Sciatic nerve (tissue), 2 donors: ENCODE measurements at places on chromosomes 13 and 19.

DNA sequence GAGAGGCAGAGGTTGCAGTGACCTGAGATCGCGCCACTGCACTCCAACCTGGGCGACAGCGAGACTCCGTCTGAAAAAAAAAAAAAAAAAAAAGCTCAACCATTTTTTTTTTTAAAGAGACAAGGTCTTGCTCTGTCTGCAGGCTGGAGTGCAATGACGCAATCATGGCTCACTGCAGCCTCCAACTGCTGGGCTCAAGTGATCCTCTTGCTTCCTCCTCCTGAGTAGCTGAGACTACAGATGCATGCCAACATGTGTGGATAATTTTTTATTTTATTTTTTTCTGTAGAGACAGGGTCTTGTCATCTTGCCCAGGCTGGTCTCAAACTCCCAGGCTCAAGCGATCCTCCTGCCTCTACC is 10.3 kb downstream of the EHD2 start:
- DNase-seq: no peak

DNA sequence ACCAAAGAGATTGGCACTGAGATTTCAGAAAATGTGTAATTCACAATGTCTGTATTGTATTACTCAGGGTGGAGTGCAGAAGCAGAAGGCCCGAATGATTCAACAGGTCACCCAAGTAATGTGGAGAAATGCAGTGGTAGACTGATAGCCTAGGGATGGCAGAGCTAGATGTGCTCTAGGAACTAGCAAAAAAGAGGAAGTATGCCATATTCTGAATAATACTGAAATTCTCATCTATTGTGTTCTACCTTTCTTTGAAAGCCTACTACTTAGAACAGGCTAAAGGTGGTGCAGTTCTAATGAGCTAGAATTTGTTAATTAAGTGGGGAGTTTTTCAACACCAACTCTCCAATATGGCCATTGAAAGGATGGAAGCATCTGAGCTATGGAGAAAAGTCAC is 1449.8 kb upstream of the MIR17HG start:
- no peak for DNase-seq

- DNase-seq: peak; percentile 72
These were observed 84.7 kb upstream of the DOCK9 start for GRCh38 chr13:99062593-99062992.

DNA sequence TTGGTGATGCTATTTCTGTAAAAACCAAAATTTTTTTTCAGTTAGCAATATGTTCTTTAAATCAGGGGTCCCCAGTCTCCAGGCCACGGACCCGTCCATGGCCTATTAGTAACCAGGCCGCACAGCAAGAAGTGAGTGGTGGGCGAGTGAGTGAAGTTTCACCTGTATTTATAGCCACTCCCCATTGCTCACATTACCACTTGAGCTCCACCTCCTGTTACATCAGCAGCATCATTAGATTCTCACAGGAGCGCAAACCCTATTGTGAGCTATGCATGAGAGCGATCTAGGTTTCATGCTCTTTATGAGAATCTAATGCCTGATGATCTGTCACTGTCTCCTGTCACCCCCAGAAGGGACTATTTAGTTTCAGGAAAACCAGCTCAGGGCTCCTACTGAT is 58.9 kb upstream of the SLC7A1 start:
- no peak for DNase-seq

GRCh38 chr13:108985166-108985565 is 355.8 kb downstream of the MYO16 start:
- no peak for DNase-seq

DNA sequence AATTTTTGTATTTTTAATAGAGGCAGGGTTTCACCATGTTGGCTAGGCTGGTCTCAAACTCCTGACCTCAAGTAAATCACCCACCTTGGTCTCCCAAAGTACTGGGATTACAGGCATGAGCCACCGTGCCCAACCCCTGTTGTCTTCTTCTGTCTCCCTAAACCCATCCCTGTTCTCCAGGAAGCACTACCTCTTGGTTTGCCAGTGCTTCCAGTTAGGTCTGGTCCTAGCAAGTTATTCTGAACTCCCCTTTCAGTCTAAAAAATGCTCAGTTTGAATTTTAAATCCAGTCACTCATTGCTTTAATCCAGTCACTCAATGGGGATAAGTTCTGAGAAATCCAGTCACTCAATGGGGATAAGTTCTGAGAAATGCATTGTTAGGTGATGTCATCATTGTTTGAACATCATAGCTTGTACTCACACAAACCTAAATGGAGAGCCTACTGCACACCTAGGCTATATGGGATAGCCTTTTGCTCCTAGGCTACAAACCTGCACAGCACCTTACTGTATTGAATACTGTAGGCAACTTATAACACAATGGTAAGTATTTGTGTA is 8.0 kb upstream of the ATP4A start:
- no peak for DNase-seq

DNA sequence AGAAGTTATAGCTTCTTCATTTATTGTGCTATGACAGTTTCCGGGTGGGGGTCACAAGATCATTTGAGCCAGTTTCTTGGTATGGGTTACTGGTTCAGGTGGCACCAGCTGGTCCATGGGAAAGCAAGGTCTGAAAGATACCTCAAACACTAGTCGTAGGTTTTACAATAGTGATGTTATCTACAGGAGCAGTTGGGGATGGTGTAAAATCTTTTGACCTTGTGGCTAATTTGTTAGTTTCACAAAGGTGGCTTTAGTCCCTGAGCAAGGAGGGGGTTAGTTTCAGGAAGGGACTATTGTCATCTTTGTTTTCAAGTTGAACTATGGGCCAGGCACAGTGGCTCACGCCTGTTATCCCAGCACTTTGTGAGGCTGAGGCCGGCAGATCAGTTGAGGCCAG is 24.6 kb downstream of the CHST8 start:
- no peak for DNase-seq

GRCh38 chr13:107258599-107259187 is 690.8 kb upstream of the ARGLU1 start:
- DNase-seq: no peak

GRCh38 chr13:93066187-93066586 is 160.4 kb upstream of the GPC6 start:
- DNase-seq: no peak

DNA sequence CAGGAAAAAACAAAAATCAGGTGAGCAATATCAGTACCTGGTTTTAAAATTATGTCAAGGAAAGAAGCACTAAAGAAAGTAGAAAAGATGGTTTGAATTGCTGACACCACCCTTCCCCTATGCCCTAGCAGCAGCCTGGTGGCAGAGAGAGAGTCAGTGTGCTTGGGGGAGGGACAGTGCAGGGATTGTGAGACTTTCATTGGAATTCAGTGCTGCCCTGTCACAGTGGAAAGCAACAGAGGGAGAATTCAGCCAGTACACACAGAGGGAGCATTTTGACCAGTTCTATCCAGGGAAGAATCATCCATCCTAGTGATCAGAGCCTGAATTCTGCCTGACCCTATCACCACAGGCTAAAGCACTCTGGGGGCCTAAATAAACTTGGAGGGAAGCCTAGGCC is 222.4 kb upstream of the PCDH17 start:
- DNase-seq: no peak

DNA sequence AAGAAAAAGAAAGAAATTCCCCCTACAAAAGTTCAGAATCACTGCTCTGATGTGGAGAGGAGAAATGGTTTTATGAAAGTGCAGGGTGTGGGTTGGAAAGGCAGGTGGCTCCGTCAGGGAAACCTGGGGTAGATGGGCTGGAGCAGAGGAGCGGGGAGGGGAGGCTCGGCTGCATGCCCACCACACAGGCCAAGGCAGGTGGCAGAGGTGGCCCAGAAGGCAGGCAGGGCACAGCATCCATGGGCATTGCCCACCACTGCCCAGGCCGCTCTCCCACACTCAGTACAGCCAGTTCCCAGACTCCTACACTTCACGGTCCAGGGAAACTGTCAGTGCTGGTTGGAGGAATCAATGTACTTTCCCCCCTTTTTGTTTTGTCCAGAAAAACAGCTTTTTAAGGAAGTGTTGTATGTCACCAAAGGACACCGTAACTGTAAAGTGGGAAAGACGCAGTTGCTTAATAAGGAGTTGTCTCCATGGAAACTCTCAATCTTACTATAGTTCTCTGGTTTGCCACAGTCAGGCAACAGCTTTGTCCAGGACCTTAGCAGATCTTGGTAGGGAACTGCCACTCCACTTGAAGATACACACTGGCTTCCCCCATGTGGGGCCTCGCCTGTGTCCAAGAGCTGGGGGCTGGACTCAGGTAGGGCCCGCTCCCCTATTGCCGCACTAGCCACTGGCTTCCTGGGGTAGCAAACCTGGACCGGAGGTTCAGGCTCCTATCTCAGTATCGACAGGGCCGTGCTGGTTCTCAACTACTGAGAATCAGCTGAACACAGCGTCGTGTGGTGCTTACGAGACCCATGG is 82.9 kb downstream of the RAB20 start:
- no peak for DNase-seq

DNA sequence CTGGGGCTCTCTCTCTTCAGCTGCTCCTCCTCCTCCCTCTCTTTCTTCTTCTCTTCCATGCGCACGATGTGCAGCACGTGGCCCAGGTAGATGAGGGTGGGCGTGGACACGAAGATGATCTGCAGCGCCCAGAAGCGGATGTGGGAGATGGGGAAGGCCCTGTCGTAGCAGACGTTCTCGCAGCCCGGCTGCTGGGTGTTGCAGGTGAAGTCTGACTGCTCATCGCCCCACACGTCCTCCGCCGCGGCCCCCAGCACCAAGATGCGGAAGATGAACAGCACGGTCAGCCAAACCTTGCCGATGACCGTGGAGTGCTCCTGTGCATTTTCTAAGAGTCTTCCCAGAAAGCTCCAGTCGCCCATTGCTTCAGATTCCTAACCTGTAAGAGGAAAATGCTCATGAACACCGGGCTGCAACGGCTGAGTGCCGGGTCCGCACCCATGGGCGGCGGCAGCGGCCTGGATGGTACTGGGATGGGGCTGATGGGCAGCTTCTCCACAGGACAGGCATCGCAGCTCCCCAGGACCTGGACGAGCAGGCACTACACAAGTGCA is 17.8 kb downstream of the GJA3 start:
- no peak for DNase-seq

GRCh38 chr13:106799781-106800335 is 231.9 kb upstream of the ARGLU1 start:
- DNase-seq: no peak
